SK-N-SH treated with all-trans-retinoic acid at 6 μM for 48 hours (cell line): ENCODE measurements at places on chromosomes 6 and 20.
A peak's percentile ranks its signal among the peaks of the same experiment; 100 is the strongest.

DNA sequence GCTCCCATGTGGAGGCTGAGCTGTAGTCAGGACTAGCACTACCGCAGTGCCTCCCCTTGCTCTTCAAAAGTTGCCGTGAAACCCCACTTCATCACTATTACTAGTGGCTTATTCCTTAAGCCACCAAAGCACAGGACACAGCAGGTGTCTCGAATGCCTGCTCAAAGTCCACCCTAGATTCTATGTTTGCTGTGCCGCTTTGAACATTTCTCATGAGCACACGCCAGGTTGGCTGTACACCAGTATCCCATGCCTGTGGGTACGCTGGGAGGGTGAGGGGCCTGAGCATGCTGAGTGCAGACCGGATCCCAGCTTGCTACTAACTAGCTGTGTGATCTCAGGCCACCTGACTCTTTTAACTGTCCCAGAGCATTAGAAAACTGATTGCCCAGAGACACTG lies 335.8 kb upstream of the QKI start:
- ATAC-seq, result no peak

DNA sequence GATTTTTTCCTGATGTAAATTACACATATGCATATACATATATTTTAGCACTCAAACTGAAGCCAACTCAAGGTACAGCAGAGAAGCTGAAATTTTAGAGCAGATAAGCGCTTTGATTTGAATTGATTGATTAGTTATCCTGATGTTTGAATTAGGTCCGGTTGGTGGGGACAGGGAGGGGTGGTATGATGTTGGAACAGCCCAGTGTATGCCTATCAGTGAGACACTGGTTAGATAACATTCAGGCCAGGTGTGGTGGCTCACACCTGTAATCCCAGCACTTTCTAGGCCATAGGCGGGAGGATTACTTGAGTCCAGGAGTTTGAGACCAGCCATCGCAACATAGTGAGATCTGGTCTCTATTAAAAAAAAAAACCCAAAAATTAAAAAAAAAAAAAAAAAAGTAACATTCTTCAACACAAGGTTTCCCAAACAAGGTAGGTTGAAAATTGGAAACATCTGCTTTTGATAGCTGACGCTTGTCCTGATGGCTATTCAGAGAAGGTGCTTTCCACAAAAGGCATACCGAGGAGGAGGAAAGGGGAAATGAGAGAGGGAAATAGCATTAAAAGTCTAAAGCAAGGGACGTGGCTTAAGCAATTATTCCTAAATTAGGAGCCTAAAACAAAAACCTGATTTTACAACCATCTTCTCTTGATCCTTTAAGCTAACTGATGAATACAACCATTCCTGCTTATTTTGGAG lies 288.4 kb upstream of the JARID2 start:
- ATAC-seq, result no peak

- ATAC-seq, result no peak
Measured at GRCh38 chr6:149054559-149055194, 262.8 kb upstream of the TAB2 start.

DNA sequence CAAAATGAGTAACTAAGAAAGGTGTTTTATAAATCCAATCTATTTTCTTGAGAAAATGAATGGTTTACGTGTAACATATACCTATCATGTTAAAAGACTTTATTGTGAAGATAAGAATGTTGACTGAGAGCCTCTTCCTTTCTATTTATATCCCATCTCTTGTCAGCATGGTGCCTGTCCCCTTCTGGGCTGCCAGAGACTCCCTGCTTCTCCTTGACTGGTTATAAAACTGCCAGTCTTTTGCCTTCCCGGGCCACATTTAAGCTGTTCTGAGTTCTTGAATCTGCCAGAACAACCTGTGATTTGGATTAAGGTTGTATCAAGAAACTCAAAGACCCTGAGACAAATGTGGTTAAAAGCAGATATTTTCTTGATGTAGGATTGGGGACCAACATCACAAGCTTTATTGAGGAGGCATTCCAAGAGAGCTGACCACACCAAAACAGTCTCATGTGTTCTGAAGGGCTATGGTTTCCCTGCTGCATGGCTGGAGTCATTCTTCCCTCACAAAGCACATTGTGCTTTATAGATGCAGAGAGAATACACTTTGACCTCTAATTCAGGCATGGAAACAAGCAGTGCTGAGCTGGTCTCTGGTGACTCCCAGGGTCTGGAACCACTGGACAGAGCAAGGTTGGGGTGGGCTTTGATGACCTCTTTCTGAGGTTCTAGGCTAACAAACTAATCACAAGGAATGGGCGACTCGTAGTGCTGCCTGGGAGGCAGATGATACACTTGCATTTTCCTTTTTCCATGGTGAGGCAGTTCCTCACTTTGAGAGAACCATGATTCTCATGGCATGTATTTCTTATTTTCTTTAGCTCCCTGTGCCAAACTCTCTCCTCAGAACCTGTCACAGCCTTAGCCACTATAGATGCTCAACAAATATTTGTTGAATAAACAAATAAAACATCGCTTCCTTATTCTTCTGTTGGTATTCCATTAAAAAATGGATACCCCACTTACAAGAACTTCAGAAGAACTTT lies 205.0 kb upstream of the PREP start:
- no peak for ATAC-seq

- ATAC-seq, result no peak
Measured at GRCh38 chr20:46276531-46276930, 31.8 kb downstream of the CDH22 start.

DNA sequence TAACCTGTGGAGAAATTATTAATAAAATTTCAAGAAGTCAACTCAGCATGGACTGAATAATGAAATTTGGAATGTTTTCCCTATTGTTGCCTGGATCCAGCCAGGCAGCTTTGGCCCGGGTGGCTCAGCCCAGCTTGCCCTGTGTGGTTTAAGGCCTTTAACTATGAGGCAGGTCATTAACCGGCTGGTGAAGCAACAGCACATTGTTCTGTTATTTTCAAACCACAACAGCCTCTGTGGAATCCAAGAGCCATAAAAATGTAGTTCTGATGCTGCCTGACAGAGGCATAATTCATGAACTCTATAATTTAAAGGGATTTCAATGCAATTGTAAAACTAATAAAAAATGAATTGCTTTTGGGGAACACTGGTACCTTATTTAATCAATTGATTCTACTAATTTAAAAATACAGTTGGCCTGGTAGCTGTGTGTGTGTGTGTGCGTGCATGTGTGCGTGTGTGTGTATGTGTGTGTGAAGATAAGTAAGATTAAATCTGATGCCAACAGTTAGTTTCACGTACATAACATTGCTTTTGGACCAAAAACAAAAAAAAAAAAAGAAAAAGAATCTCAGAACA lies 117.7 kb downstream of the RPS12 start:
- ATAC-seq, result no peak

- peak; percentile 25; the same call in 1 of the 3 replicates for ATAC-seq
Measured at GRCh38 chr6:136547336-136547735, 2.9 kb downstream of the MAP7 start.

GRCh38 chr20:57361517-57361916 lies 10.5 kb downstream of the RAE1 start:
- ATAC-seq, result no peak; the same call in 1 of the 3 replicates

- no peak; the same call in 2 of the 3 replicates for ATAC-seq
Measured at GRCh38 chr20:64210656-64211369, 44.7 kb upstream of the PCMTD2 start.

DNA sequence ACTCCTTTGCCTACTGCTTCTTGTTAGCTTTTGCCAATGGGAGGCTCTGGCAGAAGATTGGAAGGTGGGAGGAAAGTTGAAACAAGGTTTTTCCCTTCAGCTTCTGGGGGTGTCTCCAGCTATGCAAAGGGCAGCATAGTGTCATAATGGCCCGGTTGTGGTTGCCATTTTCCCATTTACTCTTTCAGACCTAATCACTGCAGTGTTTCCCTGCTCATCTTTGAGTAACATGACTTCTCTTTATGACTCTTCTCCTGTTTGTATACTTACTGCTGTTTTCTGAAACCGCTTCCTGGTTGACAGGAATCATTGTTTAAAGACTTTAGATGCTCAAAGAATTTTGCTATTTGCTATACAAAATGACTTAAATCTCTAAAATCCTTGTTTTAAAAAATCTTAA lies 19.9 kb downstream of the NRN1 start:
- ATAC-seq, result no peak

GRCh38 chr20:38642498-38642897 lies 40.9 kb downstream of the ARHGAP40 start:
- no peak for ATAC-seq

DNA sequence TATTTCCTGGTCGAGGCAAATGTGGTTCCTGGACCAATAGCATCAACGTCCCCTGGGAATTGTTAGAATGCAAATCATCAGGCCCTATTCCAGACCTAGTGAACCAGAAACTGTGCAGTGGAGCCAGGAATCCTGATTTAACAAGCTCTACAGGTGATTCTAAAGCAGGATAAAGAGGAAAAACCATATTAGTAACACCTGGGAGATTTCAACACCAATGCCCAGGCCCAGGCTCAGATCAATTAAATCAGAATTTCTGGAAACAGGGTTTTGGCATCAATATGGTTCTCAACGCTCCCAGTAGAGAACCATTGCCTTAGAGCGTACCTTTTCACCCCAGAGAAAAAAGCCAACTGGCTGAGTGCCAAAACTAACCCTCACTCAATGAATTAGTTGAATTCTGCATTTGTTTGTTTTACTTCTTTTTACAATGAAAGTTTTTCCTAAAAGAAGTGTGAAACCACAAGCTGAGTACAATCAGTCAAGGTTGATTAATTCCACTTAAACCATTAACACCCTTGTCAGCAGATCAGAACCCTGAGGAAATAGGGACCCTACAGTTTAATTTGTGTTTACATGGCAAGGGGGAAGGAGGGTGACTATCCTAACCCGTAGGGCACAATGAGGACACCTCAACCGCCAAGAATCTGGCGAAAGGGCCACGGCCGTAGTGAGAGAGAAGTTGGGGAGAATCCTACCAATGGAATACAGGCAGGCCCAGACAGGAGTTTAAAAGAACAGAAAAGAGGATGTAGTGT lies 34.9 kb upstream of the LOC128125822 start:
- ATAC-seq, result no peak

GRCh38 chr6:12361042-12361765 lies 71.0 kb downstream of the EDN1 start:
- ATAC-seq, result no peak

GRCh38 chr6:44869321-44869897 lies 458.7 kb upstream of the RUNX2 start:
- ATAC-seq, result no peak

DNA sequence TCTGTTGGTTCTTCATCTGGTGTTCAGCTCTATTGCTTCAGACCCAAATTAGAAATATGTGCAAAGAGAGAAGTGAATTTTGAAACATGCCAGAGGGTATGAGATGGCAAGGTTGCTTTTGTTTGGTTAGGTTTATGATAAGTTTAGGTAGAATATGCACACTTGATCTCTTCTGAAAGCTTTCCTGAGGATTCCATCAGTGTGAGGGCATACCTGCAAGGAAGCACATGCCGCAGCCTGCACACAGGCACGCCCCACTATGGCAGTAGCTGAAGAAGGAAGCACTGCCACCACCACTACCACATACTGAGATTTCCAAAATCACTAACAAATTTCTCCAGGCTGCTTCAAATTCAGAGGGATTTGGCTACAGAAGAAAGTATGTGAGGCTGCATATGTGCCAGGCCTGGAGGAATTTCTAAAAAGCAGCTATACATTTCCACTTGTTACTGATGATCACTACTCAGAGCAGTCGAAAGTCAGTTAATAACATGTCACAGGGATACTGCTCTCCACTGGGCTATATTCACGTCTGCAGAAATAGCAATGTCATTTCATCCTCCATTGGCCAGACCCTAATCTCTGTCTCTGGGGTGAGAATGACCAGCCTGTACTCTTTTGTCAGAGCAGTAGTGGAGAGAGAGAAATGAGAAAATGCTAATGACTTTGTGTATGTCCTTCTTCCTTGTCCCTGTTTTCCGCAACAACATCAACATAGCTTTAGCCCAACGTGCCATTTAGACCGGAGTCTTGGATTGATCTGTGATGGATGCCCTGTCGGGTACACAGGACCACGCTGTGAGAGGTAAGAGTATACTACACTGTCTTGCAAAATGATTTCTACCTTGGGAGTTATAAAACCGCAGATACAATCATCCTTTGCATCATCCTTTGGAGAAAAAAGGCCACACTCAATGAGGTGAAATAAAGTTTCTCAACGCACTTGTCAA lies 396.7 kb downstream of the LAMA2 start:
- no peak for ATAC-seq

GRCh38 chr6:1409774-1410465 lies 20.5 kb downstream of the FOXF2 start:
- ATAC-seq, result no peak

DNA sequence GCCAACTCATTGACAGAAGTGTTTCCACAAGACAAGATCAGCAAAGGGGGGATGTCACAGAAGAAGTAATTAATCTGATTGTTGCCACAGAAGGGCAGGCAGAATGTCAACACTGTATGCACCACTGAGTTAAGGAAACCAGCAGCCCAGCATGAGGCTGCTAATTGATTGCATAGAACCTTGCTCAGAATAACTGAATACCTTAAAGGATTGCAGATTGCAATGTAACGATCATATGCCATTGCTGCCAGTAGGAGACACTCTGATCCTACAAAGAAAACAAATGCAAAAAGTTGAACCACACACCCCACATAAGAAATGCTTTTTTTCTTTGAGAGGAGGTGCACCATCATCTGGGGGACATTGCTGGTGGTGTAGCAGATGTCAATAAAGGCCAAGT lies 13.1 kb downstream of the OR5V1 start:
- ATAC-seq, result no peak

GRCh38 chr20:49385465-49385864 lies 97.0 kb downstream of the KCNB1 start:
- peak; percentile 80 for ATAC-seq

DNA sequence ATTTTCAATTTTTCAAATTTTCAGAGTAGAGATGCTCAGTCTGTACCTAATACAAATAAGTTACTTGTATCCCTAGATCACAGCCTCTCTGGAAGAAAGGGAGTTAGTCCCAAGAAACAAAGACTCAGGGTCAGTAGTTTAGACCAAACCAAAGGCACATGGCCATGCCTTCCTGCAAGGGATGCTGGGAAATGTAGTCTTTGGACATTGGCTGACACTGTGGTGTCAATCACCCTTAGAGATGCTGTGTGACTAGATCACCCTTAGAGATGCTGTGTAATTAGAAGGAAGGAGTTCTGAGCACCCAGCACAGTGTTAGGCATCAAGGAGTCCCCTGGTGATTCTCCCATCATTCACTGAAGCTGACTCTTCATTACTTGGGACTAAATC lies 202.1 kb downstream of the NFATC2 start:
- no peak for ATAC-seq

DNA sequence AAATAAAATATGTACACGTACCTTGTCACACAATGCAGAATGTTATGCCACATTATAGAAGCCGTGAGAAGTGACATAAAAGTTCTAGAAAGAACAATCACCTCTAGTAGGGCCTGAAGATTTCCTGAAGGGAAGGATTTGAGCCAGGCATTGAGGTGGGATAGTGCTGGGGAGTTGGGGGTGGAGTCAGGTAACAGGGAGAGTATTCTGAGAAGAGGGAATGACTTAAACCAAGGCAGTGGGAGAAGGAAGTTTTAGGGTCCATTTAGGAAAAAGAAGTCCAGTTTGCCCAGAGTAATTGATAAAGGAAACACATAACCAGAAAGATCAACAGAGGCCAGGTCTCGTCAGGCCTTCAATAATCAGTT lies 262.8 kb downstream of the ARHGAP18 start:
- ATAC-seq, result no peak
